ENCODE measurements at places on chromosomes 1 and 21.

DNA sequence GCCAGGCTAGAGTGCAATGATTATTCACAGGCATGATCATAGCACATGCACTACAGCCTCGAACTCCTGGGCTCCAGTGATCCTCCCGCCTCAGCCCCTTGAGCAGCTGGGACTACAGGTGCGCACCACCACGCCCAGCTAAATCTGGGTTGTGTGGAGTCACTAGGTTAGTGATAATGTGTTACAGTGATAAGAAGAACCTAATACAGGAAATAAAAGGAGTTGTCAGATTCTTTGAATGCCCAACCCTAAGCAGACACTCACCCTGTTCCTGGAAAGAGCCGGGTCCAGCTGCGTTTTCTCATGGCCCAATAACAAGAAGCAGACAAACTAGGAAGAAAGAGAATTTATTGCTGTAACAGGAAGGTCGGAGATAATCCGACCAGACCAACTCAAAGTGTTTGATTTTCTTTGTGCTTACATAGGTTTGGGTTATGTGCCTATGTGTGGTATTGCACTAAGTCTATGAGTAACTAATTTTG lies 8.8 kb downstream of the IFNGR2 start:
- no peak for DNase-seq

DNA sequence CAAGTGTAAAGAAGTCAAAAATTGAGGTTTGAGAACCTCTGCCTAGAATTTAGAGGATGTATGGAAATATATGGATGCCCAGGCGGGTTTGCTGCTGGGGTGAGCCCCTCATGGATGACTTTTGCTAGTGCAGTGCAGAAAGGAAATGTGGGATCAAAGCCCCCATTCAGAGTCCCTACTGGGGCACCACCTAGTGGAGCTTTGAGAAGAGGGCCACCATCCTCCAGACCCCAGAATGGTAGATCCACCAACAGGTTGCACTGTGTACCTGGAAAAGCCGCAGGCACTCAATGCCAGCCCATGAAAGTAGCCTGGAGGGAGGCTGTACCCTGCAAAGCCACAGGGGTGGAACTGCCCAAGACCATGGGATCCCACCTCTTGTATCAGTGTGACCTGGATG lies 330.7 kb upstream of the DPYD start:
- no peak for DNase-seq

- no peak for DNase-seq
Measured at GRCh38 chr21:37230632-37231248, 36.4 kb downstream of the VPS26C start.

- DNase-seq = no peak
Measured at GRCh38 chr1:226355669-226356551, 46.9 kb upstream of the LIN9 start.

GRCh38 chr1:19350566-19350965 lies 38.4 kb downstream of the SLC66A1 start:
- no peak for DNase-seq

DNA sequence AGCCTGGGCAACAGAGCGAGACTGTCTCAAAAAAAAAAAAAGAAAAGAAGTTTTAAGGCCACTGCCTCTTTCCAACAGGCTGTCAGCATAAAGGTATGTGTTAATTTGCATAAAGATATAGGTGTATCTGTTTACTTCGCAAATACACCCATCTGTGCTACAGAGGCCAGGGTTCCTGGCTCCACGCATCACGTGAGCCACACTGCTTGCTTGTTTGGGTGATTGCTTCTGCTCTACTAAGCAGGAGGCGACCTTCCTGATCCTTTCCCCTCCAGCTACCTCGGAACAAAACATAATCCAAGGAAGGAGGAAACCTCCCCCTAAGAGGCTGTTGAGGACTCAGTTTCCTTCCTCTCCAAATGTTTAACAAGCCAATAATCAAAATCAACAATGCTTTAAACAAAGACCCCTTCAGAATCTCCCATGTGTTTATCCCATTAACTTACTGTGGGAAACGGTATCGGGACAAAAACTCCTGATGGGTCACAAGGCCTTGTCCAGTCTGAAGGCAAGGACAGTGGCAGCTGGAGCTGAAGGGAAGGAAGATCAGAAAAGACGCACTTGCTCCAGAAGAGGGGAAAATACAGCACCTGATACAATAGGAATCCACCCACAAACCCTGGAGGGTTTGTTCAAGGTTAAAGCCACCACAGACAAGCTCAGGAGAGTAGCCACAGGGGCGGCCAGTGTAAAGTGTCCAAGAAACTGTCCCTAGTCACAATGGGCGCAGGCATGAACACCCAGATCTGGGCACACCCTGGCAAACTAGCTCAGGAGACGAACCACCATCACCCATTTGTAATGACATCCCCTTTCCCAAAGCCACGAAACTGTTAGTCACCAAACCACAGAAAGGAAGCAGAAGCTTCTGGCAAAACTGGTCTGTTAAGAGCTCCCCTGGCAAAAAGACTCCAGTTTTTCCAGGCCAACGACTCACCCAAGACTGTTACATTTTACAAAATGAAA lies 17.2 kb downstream of the CTNNBIP1 start:
- DNase-seq = no peak

- no peak for DNase-seq
Measured at GRCh38 chr21:31348188-31348587, 4.1 kb upstream of the TIAM1 start.

- DNase-seq = no peak
Measured at GRCh38 chr1:92363401-92363800, 64.5 kb downstream of the RPAP2 start.

GRCh38 chr21:29526545-29526944 lies 227.8 kb downstream of the BACH1 start:
- no peak for DNase-seq

DNA sequence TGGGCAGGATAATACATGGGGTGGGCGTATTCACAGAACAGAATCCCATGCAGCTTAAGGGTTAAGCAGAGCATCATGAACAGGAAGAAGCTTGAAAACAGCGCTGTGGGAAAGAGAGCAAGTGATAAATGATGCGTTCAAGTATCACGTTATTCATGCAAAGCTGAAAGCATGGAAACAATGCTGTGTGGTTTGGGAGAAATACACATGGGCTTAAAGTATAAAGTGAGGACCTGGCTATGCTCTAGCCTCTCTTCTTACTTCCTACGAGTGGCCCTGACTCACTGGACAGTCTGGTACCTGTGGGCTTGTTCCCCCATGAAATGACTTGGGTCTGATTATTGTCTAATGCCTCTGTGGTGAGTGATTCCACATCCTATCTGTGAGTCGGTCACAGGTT lies 25.7 kb downstream of the TMPRSS2 start:
- no peak for DNase-seq

GRCh38 chr1:110627764-110628163 lies 21.6 kb upstream of the KCNA2 start:
- no peak for DNase-seq

DNA sequence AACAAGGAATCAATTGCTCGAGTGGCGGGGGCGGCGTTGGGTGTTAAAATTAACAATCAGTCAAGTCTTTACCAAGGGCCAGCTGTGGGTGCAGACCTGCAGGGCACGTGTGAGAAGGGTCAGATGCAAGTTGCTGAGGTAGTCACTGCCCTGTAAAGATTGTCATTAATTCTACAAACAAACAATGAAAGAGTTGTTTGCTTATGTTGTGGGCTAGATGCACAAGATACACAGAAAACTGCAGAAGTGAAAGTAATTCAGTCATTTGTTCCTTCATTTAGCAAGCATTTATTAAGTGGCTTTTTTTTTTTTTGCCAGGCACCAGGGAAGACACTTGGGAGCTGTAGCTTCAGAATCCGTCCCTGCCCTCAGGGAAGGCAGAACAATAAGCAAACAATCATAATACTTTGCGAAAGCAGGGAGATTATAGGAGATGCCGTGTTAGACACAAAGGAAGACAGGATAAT lies 79.5 kb downstream of the NR5A2 start:
- DNase-seq = no peak

DNA sequence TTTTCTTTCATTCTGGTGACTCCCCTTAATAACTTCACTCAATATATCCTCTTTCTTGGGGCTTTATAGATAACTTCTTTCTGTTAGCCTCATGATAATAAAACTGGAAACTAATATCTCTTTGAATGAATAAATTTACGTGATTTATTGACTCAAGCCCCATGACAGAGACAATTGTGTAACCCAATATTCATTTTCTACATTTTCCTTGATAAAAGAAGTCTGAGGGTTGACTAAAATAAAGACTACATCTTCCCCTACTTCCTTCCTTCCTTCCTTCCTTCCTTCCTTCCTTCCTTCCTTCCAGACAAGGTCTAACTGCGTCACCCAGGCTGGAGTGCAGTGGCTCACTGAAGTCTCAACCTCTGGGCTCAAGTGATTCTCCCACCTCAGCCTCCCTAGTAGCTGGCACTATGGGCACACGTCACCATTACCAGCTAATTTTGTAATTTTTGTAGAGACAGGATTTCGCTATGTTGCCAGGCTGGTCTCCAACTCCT lies 85.1 kb downstream of the CYYR1 start:
- no peak for DNase-seq

DNA sequence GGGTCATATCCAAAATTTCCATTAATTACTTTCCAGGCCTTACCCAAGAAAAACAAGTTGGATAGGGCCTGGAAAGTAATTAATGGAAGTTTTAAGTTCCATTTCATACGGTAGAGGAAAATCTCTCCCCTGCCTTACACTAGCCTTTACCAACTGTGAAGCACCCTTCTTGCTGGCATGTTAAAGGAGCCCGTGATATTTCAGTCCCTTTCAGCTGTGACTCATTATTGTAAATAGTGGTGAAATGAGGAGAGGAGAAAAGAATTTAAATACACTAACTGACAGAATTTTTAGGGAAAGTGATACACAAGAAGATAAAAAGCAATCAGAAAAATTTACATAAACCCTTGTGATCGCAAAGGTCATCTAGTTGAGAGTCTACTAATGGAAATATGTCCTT lies 20.3 kb upstream of the KAZN start:
- DNase-seq = no peak

- DNase-seq = peak; percentile 50
Measured at GRCh38 chr1:234535763-234536515, 57.0 kb upstream of the TARBP1 start.

- peak; percentile 84 for DNase-seq
Measured at GRCh38 chr1:40901886-40902852, 40.0 kb upstream of the CITED4 start.

GRCh38 chr1:53909946-53910345 lies 16.0 kb downstream of the DIO1 start:
- no peak for DNase-seq

DNA sequence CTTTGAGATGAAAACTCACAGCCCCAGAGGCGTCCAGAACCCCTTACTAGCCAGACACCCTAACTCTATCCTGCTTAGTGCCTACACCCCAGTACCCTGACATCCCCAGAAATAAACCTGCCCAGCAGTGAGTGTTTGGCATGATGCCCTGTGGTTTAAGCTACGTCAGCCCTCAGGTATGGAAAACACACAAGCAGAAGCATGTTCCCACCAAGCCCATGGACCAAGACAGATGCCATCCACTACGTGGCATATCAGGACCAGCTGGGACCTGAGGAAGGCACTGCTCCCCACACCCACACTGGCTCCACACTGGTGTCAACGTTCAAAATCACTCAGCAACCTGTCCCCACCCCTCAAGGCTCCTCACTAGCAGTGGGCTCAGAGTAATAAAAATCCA lies 116.4 kb downstream of the SYT2 start:
- no peak for DNase-seq

GRCh38 chr1:63888984-63889383 lies 115.2 kb downstream of the ROR1 start:
- DNase-seq = no peak

DNA sequence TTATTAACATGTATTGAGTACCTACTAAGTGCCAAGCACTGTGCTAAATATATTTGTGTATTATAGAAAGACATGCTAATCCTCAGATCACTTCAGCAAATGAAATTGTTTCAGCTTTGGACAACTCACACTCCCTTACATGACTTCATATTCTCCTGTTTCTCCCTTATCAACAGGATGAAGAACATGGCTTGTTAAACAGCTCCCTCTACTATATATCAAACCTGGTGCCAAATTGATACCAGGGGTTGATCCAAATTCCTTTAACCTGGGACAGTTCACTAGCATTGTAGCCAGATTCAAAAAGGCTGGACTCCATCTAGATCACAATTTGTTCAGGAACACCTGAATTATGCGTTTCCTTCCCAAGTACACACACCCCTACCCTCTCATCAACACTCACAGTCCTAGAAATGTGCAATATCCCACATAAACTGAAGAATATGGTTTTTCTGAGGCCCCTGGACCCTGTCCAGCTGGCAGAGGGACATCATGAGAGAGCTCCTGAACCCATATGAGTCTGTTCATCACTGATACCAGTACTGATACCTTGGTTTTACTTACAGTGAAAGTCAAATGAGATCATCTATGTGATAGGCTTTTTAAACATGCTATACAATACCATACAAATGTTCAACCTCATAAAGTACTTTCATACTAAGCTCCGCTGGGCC lies 47.0 kb upstream of the PALMD start:
- DNase-seq = no peak

DNA sequence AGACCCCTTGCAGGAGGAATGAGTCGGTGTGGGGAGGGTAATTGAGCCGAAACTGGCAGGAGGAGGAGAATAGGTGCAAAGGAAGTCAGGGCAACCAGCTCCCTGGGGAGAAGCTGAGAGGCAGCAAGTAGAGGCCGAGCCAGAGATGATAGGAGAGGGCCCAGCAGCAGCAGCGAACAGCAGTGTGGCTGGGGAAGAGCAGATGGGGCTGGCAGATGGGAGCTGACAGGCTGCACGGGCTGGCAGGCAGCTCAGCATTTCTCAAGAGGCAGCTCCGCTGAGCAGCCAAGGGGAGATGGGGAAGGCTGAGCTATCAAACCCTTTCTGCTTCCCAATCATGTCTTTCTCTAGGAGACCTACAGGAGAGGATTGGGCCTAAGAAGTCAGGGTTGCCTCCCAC lies 158.2 kb downstream of the TRIM33 start:
- DNase-seq = no peak

DNA sequence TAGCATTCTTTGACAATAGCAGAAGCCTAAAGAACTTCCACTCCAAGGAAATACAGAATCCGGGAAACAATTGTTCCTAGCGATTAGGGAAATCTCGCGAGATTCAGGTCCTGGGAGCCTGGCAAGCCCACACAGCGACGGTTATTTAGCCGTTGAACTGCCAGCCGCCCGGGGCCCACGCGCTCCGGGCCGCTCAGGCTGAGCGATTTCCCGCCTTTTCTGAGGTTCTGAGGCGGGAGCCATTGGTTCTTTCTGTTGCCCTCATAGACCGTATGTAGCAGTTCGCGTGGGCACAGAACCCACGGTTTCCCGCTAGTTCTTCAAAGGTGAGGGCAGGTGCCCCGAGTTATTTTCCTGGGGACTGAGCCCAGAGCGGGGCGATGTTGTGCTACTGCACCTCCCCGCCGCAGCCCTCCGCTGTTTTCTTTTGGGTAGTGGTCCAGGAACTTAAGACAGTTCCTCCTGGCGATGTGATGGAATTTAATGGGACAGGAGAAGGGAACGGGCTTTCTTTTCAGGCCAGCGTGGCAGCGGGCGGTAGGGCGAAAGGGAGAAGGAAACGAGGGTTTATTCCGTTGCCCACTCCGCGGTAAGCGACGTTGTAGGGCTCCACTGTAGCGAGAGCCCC lies at the start of gene SYCP1:
Gene SYCP1 (plus strand): TSS at position 171 of the 628 bp plus-strand sequence. CDS start 602 bp downstream, outside the sequence.
- no peak for DNase-seq

GRCh38 chr1:40393173-40393572 lies 19.6 kb downstream of the SMAP2 start:
- no peak for DNase-seq

Measured in brain pericyte (primary cell).